ENCODE measurements at places on chromosomes 12 and 14.

DNA sequence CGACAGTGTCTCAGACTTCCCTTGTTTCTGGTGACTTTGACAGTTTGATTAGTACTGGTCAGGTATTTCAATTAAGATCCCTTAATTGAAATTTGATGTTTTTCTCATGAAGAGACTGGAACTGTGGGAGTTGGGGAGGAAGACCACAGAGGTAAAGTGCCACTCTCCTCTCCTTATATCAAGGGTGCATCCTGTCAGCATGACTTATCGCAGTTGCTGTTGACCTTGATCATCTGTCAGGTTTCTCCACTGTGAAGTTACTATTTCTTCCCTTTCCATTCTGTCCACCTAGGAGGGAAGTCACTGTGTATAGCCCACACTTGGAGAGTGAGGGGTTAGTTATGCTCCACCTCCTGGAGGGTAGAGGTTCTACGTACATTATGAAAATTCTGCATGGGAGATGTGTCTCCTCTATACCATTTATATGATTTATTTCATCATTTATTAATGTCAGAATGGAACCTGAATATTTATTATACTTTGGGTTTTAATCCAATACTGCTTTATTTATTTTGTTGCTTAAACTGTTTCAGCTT, 40.3 kb upstream of the SMOC1 start:
- DNase-seq = no peak

DNA sequence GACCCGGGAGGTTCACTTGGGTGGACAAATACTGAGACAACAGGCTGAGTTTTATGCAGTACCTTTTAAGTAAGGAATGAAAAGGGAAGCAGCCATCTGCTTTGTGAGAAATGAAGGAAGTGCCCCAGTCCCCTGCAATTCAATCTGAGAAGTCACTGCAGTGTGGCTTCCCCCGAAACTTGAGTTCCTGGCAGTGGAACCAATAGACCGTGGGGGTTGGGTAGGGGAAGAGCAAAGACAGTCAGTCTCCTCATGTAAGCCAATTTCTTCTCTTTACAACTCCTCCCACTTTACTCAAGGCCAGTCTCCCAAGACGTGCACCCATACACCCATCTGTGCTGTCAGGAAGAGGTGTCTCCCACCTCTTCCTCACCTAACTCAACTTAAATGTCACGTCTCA, 206.5 kb downstream of the BCAT1 start:
- DNase-seq = no peak

GRCh38 chr14:68210729-68211299, 391.2 kb downstream of the RAD51B start:
- DNase-seq = no peak

- DNase-seq = no peak
Measured at GRCh38 chr12:106113042-106113441, 25.7 kb downstream of the NUAK1 start.

DNA sequence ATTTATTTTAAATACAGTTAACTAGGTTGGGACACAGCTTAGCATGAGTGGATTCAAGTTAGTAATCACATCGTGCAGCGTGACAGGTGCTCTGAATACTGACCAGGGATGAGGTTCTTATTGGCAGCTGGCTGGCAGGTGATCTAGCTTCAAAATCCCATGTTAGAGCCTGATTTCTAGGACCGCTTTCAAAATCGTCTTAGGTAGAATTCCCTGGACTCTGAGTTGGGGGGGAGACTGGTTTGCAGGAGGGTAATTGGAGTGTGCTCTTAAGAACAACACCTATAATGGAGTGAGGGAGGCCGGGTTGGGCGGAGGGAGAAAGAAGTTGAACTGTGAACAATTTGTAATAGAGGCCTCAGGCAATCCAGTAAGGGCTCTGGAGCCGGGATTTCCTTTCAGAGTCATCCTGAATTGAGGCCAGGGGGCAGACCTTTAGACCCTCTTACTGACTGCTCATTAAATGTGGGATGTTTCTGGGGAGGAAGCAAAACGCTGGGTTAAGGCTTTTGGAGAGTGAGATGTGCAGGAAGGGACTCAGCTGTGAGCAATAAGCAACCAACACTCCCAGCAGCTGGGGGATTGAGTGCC, 874 bp upstream of the YARS2 start:
- no peak for DNase-seq

DNA sequence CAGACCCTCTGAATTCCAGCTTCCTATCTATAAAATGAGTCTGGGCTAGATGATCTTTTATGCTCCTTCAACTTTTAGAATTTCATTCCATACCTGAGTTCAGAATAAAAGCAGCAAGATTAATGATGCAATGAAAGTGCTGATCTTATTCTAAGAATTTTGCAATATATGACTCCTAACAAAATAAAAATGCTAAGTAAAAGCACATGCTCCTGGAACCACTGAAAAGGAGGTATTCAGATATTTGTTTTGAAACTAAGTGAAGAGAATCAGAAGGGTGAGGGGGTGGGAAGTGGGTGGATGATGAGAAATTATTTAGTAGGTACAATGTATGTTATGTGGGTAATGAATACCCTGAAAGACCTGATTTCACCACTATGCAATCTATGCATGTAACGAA, 216.6 kb downstream of the PTPRO start:
- DNase-seq = no peak

GRCh38 chr14:101991352-101991751, 27.0 kb downstream of the DYNC1H1 start:
- DNase-seq = no peak

DNA sequence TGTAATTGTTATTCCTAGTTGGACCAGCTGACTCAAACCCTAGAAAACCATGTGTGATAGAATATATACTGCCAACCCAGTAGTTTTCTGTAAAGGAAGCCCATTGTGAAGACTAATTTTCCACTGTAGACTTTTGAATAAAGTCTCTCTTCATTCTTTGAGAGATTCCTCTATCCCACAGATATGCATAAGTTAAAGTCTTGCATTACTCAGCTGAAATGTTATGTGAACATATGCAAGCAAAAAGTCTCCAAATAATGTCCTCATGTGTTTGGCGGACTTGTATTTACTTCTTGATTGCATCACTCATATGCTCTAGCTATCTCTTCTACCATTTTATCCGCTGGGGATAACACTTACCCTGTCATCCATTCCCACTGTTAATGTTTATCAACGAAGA, 35.1 kb upstream of the OTOGL start:
- no peak for DNase-seq

GRCh38 chr14:97978341-97978740, 1181.2 kb downstream of the VRK1 start:
- no peak for DNase-seq

DNA sequence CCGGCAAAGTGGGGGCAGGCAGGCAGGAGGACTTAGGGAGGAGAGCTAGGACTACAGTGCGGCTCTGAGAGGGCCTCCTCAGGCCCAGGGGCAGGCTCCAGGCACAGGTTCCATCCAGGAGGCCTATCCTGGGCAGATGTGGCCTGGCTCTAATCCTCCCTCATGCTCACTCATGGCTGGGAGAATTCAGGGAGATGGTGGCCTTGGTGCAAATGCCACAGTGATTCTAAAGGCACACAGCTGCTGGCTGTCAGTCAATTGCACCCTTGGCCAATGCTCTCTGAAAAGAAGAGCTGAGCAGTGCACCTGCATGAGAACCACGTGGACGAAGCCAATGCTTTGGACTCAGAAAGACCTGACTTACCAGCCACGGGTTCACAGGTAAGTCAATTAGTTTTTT, 89.6 kb downstream of the C12orf75 start:
- DNase-seq = no peak

- no peak for DNase-seq
Measured at GRCh38 chr12:29073631-29074239, 75.3 kb upstream of the FAR2 start.

DNA sequence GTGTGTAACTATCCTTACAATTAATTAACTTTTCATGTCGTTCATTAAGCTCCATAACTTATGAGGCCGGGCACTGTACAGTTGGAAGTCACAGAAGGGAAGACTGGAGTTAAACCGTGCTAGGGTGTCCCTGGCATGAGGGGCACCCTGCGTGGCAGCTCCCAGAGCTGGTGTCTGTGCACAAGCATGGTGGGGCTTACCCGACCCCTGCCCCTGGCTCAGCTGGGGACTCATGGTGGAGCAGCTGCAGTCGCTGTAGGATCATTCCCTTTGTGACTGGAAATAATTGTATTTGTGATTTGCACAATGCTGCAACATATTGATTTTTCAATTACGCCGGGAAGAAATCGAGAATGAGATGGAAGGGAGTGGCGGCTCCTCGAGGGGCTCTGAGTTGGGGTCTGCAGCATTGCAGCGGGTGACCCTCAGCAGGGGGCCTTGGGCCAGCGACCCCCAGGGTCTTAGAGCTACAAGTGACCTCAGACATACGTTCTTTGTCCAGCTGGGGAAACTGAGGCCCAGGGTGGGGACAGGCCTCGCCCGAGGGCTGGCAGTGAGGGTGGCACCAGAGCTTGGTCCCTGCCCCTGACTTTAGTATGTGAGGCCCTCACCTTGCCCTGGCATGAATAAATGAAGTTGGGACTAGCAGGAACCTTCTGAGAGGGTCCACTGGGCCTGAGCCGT, 125.4 kb downstream of the KIF26A start:
- DNase-seq = peak; percentile 20

DNA sequence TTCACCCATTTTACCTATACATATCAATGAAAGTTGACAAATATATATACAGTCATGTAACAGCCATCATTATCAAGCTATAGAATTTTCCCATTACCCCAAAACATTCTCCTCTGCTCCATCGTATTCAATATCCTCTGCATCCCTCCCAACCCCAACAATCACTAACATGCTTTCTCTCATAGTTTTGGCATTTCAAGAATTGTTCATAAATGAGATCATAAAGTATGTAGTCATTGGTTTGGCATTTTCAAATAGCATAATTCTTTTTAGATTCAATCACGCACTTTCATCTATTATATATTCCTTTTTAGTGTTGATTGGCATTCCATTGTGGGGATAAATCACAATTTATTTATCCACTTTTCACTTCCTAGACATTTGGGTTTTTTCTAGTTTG, 866.0 kb upstream of the TMEM132C start:
- no peak for DNase-seq

GRCh38 chr14:74573421-74574089, 38.5 kb downstream of the LTBP2 start:
- DNase-seq = no peak

DNA sequence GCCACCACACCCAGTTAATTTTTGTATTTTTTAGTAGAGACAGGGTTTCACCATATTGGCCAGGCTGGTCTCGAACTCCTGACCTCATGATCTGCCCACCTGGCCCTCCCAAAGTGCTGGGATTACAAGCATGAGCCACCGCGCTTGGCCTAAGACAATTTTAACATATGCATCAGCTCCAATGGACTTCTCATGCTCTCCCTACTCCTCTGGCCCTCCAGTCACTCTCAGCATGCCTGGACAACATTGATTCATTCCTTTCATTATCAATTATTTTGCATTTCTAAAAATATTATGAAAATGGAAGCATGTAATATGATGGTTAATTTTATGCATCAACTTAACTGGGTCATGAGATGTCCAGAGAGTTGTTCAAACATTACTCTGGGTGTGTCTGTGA, 469.1 kb upstream of the TMEM132C start:
- no peak for DNase-seq

DNA sequence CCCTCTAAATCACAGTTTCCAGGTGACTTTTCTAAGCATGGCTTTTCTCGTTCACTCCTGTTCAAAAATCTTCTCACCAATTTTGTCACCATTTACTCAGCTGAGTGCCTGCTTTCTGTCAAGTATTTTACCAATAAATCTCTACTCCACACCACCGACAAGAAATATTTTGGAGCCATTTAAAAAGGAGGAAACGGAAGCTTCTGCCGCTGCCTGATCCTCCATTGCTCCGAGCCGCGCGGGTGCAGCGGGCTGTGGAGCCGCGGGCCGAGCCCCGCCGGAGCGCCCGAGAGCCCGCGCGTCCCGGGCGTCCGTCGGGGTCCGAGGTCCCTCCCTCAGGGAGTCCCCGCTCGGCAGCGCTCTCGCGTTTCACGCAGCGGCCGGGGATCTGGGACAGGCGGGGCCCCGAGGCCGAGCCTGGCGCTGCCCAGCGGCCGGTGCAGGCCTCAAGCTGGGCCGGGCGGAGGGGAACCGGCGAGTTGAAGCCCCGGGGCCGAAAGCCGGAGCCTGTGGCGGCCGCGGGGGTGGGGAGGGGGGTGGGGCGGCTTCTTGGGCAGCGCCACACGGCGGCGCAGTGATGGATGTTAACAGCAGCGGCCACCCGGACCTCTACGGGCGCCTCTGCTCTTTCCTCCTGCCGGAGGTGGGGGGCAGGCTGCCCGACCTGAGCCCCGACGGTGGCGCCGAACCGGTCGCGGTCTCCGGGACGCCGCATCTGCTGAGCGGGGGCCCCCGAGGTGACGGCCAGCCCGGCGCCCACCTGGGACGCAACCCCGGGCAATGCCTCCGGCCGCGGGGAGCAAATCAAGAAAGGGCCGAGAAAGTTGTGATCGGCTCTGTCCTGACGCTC, 1.1 kb upstream of the HEBP1 start:
- DNase-seq = peak; percentile 74

DNA sequence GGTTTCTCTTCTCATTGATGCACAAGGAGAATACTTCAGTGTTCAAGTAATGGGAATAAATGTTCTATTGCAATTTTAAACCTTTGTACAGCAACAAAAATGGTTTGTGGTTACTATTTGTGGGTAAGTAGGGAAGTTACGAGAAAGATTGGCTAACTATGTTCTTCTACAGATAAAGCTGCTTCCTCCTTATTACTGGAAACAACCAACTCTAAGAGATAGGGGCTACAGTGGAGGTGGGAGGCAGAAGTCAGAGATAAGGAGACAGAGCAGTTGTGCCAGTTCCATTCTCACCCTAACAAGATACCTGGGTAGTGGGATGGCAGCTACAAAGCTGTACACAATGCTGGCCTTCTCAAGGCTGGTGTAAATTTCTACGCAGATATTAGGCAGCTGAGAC, 16.2 kb downstream of the NOXRED1 start:
- DNase-seq = no peak

GRCh38 chr14:72595152-72595862, 298.6 kb downstream of the DPF3 start:
- DNase-seq = no peak
